ENCODE measurements at places on chromosomes 5 and 9.

- DNase-seq: peak; percentile 39
These were observed at the start of gene ROR2 for GRCh38 chr9:91949946-91950664. Gene ROR2 (minus strand): TSS chr9:91950228.

- peak; percentile 74 for DNase-seq
These were observed 535 bp upstream of the NFIB start for GRCh38 chr9:14314424-14314928.

DNA sequence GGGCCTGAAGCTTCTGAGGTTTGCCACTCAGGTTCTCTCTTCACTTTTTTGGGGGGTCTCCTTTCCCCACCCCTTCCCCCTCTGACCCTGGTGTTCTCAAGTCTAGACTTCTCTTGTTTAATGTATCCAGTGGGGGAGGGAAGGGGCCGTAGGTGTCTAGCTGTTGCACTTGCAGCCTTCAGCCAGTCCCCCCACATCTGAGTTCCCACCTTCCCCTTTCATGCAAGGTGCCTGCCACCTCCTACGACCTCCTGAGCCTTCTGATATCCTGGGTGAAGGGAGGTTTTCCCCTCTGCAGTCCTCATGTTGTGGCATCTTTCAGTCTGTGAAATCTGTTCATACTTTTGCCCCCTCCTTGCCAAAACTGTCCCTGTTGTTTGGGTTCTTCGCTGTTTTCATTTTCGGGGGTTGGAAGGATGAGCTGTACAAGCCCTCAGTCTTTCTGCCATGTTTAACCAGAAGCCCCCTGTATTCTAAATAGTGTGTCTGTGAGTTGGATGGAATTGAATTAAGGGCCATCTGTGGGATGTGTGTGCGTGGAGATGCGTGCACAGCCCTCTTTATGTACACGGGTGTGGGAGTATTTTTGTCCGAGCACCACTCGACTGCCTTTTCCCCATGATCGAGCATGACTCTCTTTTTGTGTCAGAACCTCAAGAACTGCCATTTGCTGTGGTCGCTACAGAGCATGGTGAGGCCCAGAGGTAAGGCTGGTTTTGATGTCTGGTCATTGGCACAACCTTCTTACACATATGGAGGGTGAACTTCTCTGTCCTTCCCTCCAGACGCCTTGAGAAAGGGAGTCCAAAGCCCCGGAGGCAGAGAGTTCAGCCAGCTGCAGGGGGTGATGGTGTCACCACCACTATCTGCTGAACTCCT is 23.6 kb downstream of the PRRC2B start:
- DNase-seq: no peak

GRCh38 chr5:97476852-97477534 is 293.9 kb upstream of the RIOK2 start:
- no peak for DNase-seq

DNA sequence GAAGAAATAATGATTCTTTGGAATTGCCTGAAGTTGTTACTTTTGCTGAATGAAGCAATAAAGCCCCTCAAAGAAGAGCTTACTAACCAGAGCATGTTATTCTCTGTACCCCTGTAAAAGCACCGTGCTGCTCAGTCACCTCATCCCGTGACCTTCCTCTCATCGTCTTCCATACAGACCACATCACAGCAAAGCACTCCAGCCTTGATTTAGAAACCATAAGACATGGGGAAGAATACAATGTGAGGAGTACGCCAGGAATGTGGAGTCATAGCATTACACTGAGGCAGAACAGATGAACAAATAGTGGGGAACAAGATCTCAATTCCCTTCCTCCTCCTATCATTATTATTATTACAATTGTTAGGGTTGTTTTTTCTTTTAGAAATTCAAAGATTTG is 49.1 kb downstream of the ERAP1 start:
- DNase-seq: no peak

DNA sequence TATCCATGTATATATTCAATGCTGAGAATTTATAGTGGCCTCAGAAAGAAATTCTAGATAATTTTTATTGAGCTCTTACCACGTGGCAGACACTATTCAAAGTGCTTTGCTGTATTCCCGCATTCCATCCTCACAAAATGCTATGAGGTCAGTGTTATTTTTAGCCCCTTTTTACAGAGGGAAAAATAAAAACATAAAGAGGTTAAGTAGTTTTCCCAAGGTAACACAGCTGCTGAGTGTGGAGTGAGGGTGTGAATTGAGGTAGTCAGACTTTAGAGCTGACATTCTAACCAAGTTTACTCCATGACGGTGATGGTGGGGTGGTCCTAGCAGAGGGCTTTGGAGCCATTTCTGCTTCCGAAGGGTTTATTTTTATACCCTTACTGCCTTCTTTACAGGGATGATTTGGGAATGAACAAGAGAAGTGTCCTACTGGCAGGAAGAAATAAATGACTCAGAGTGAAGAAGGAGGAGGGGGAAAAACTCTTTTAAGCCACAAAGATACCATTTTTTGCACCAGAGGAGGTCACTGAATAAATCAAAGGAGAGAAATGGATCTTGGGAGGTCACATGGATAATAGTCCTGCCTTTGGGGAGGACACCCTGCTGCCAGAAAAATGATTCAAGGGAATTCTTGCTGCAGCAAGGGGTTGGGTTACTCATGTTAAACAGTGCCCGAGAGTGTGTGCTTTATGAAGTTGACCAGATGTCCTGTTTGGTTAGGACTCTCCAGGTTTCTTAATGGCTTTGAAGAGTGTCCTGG is 76.1 kb downstream of the HMHB1 start:
- DNase-seq: no peak

GRCh38 chr5:98163796-98164493 is 609.5 kb upstream of the RGMB start:
- DNase-seq: no peak

DNA sequence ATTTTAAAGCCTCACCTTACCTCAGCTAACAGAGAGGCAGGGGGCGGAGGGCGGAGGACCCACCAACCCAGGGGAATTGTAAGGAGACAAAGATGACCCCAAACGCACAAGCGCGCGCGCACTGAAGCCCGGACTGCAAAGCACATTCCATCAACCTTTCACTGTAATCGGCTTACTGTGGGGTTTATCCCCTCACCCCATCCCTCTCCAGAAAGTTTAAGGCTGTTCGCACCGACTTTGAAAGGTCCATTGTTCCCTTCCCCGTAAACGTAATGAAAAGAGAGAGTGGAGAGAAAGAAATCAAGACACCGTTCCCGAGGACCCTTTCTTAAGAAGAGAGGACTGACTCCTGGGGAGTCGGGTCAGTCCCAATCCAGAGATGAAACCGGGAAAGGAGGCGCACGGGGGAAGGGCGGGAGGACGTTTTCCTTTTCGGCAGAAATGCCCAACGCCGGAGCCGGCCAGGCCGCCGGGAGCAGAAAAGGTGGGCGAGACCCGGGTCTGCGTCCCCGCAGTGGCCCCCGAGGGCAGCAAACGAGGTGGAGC is 464 bp downstream of the CEMIP2 start:
- peak; percentile 55 for DNase-seq

GRCh38 chr5:7869474-7870136 is 657 bp downstream of the MTRR start:
- DNase-seq: no peak

DNA sequence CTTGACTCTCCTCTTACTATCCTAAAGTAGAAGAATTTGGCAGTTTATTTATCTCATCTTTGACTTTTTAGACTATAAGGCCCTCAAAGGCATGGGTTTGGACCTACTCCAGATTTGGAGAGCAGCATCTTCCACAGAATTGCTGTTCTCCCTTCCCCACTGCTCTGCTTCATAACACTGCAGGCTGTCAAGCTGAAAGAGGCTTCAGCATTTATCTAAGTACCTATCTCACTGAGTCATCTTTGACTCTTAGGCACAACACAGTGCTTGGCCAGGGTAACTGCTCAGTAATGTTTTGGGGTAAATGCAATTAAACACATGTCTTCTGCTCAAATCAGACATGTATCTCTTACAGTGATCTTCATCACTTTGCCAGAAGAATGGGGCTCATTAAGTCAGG is 60.6 kb downstream of the GRIN3A start:
- no peak for DNase-seq

- peak; percentile 71 for DNase-seq
These were observed 19.3 kb upstream of the CAMSAP1 start for GRCh38 chr9:135926402-135927194.

DNA sequence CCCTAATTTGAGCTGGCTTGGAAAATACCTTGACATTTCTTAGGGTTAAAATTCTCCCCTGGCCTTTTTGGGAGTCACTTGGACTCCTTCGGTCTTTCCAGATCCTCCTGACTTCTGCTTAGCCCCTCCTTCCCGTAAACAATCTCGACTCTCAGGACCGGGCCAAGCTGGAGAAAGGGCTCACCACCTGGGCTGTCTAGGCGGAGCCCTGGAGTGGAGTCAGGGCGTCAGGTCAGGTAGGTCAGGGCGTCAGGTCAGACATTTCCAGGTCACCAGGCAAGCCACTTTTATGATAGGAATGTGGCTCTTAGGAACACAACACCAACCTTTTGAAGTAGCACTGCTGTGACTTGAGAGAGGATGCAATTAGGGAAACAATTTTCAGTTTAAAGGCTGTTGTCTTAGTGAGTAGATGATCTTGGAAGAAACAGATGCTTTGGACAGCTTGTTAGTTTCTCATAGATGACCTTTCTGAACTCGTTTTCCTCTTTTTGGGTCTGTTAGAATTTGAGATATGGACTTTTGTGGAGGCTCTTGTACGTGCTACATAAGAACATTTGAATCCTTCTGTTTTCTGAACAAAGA is 12.8 kb downstream of the OSTF1 start:
- DNase-seq: no peak

DNA sequence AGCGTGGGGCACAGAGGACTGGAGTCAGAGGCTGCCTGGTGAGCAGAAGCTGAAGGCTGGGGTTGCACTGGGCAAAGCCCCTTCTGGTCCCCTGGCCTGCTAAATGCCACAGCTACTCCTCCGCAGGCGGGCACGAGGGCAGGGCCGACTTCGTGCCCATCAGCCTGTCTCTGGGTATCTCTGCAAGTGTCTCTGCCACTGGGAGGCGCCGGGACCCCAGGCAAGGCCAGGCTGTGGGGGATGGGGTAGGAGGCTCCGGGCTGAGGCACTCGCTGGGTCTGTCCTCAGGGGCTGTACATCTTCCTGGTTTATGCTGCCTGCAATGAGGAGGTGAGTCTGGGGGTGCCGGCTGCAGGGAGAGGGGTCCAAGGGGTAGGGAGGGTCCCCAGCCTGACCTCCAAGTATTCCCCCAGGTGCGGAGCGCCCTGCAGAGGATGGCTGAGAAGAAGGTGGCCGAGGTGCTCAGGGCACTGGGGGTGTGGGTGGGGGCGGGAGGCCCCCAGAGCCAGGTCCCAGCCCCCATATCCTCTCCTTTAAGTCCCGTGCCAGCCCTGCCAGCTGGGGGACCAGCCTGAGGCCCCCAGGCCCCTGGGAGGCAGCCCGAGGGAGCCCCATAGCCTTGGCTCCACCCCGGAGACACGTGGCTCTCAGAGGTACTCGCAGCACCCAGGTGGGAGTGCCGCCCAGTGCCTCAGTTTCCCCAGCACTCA is 25.1 kb downstream of the ADGRD2 start:
- no peak for DNase-seq

- no peak for DNase-seq
These were observed 2240.9 kb upstream of the WWC1 start for GRCh38 chr5:166050531-166050930.
